ENCODE measurements at places on chromosomes 1 and 21.

- DNase-seq: peak; percentile 58
Observed at GRCh38 chr1:234932511-234933430, 195.9 kb downstream of the TOMM20 start.

GRCh38 chr1:18294437-18295176 is 186.1 kb upstream of the KLHDC7A start:
- no peak for DNase-seq

DNA sequence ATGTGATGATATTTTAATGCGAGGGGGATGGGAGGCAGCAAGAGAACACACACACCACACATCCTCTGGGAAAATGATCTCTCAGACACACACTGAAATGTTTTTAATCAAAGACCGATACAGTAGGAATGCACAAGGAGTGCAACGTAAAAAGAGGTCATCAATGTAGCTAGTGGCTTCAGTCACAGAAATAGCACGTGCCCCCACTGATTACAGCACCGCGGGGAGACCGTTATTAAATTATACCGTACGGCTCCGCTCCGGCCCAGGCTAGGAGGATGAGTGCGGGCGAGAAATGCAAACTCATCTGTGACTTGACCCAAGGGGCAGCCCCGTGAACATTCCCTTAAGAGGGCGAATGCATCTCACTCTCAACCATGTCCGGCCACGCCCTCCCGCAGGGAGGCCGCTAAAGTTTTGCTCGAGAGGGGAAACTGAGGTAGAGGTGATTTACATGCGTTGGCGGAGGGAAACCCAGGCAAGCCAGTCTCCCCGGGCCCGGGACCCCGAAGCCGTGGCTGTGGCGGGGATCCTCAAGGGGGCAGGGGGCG is 552 bp downstream of the UBR4 start:
- DNase-seq: peak; percentile 42

DNA sequence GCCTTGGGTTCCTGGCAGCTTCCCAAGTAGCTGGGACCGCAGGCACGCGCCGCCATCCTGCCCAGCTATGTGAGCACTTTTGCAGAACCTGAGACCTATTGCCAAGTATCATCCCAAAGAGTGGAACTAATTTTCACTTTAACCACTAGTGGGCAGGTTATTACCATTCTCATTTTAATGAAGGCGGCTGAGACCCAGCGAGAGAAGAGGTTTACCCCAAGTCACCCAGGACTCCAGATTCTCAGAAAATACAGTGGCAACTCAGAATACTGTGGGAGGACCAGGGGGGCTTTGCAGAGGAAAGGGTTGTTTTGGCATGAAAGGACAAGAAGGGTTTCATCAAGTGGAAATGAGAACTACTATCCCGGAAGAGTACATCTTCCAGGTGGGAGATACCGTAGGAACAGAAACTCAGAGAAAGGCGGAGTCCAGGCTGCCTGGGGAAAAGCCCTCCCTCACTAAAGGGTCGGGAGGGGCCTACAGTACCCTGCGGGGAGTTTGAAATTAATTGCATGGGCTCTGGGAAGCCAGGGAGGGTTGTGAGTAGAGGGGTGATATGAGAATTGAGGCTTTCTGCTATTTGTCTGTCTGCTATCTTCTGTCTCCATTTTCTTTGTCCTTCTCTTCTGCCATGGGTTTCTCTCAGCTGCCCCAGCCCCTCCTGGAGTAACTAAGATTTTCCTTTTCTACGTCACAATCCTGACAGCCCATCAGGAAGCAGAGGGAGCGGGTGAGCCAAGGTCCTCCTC is 7.2 kb upstream of the SEMA4A start:
- DNase-seq: peak; percentile 88

DNA sequence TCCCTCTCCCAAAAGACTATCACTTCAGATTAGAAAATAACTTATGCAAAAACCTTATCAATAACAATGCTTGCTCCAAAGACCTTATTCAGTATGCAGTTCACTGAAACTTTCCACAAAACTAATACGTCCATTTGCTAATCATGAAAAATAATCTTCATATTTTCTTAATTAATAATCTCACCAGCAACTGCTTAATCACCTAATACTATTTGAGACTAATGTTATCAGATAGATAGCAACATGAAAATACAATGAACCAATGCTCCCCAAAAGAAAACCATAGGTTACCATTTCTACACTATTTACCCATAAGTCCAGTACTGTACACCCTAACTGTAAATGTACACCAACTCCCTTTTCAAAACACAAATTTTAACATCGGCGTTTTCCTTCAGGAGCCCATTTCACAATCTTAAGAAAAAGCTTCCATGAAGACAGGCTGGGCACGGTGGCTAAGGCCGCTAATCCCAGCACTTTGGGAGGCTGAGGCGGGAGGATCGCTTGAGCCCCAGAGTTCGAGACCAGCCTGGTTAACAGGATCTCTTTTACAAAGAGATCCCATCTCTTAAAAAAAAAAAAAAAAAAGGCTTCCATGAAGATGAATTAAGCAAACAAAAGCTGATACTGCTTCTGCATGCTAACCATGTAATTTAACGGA is 1.7 kb downstream of the GNB1 start:
- peak; percentile 16 for DNase-seq

DNA sequence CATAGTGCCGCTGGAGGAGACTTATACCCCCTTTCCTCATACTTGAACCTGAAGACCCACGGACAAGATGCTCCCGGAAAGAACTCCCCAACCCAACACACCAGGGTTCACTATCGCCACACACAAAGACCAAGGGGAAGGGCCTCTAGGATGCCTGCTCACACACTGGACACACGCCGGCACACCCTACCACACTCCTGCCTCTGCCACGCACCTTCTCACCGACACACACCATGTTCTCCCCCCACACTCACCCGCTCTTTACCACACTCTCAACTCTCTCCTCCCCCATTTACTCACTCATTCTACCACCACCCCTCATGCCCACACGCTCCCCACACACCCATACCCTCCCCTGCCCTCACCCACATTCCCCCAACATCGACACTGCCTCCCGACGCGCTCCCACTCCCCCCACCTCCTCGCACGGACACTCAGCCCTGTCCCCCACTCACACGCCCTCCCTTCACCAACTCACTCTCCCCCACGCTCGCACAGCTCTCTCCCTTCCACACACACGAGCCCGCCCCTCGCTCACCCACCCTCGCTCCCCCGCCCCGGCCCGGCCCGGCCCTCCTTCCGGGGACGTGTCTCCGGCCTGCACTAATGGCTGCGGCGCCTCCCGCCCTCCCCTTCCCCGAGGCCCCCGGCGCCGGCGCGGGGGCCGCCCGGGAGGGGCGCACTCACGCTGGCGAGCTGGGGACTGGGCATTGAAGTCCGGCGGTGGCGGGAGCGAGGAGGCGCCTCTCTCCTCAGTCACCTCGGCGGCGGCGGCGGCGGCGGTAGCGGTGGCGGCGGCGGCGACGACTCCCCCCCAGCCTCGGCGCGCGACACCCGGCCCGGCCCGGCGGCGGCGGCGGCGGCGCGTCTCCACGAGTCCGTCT is 626 bp downstream of the PTP4A2 start:
- DNase-seq: peak; percentile 47

DNA sequence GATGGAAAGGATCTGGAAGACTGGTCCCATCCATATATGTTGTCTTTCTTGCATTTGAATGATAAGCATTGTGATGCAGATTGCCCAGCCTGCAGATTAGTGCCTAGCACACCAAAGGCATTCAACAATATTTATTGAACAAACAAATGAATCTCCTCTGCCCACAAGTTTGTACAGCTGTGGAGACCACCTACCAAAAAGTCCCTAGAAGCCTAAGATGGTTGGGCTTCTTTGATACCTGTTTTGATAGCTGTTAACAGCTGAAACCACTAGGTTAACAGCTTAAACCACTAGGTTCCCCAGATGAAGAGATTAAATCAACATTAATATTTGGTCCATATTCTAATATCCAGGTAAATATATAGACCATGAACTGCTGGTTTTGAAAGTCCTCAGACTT is 9.8 kb downstream of the DUSP10 start:
- no peak for DNase-seq

DNA sequence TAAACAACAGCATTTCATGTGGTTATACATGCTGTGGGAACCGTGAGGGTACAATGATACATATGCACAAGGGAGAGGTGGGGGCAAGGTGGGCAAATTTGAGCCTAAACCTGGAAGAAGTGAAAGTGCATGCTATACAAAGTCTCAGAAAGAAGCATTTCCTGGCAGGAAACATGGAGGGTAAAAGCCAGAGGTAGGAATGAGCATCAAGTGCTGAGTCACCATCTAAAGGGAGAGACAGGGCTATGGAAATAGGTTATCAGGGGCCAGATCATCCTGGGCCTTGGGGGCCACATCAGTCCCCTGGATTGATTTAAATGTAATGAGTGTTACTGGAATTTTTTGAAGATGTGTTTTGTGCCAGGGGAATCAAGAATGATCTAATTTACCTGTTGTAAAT is 60.1 kb upstream of the DAB1 start:
- no peak for DNase-seq

- no peak for DNase-seq
Observed at GRCh38 chr1:41404308-41404761, 43.1 kb downstream of the FOXO6 start.

- DNase-seq: no peak
Observed at GRCh38 chr21:38853421-38853919, 47.7 kb downstream of the ETS2 start.

DNA sequence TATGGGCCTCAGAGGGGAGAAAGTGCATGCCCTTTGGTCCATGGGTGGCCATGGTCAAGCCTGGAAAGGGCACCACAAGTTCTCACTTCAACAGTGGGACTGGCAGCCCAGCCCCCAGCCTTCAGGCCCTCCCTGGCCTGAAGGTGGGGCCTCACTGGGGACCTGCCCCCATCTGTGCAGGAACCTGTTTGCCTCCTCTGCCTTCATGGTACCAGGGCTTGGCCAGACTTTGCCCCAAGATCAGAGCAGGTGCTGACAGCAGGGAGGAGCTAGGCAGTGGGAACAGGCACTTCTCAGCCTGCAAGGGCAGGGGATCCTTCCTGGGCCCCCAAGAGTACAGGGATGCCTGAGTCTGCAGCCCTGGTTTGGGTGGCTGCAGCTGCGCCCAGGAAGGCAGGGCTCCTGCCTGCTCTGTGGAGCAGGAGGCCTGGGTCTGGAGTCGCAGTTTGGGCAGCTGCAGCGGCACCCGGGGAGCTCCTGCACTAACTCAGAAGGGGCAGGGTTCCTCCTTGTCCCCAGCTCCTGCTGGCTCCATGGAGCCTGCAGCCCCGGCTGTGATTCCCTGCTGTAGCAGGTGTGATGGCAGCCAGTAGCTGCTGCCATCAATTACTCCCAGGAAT is 460.1 kb upstream of the NCAM2 start:
- DNase-seq: no peak

DNA sequence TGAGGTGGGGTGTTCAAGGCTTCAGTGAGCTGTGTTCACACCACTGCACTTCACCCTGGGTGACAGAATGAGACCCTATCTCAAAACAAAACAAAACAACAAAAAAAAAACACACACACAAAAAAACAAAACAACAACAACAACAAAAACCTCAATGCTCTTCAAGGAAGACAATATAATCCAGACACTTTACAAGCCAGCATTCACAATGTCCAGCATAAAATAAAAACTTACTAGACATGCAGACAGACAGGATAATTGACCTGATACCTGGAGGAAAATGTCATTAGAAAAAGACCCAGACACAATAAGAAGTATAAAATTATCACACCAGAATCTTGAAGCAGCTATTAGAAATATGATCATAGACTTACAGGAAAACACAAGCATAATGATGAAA is 39.0 kb upstream of the BACE2 start:
- no peak for DNase-seq

DNA sequence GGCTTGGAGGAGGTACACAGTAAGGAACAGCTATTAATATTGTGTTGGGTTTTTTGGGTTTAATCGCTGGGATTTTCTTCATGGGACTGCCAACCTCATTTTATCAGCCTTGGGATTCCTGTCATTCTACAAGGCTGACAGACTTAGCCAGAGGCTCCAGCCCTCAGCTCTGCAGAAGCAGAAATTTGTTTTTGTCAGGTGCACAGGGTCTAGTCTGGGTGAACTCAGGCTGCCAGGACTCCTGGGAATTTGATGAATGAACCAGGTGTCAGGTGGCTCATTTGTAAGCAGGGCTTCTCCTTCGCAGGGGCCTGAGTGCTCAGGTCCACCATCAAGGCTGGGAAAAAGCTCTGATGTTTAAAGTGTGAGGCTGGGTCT is 11.5 kb upstream of the ZNF362 start:
- no peak for DNase-seq

DNA sequence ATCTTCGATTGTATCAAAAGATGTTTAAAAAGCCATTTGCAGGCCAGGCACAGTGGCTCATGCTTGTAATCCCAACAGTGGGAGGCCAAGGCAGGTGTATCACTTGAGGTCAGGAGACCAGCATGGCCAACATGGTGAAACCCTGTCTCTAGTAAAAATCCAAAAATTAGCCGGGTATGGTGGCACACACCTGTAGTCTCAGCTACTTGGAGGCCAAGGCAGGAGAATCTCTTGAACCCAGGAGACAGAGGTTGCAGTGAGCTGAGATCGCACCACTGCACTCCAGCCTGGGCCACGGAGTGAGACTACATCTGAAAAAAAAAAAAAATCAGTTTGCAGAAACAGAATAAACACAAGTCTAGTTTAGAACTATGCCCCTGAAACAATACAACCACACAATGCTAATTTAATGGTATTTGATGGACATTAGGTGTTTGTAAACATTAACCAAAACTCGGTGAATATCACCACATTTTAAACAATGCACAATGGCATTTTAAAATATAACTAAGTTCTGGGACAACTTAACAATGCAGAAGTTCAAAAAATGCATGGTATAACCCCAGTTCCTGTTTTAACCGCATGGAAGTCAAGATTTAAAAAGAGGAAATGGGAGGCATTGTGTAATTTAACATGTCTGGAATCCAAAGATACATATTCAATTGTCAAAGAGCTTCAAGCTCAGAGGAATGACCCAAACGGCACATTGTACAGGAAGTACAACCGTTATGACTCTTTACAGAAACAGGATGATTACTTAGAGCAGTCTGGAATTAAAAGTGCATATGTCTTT is 7.1 kb upstream of the PTTG1IP start:
- DNase-seq: peak; percentile 98

DNA sequence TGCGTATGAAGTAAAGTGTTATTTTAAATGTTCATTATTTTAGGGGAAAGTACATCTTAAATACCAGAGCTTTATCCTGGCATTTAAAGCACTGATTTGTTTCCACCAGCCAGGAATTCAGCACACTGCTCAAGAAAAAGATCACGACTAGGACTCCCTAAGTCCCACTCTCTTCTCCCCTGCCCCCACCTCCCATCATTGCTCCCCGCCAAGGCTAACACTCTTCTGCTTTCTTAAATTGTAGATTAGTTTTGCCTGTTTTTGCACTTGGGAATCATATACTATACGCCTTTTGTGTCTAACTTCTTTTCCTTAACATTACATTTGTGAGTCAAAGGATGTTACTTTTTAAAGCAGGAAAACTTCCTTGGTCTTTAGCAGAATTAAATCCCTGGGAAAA is 37.5 kb upstream of the C1orf105 start:
- no peak for DNase-seq

- DNase-seq: no peak
Observed at GRCh38 chr1:40847023-40847745, 15.0 kb downstream of the CITED4 start.

Measured in inflammatory macrophage (primary cell).